ENCODE measurements at places on chromosomes 2 and 18. TPM values are rescaled to one million over a fixed set of nuclear protein-coding genes. Genes with fewer than 3 reads are reported as not detected.
A peak's percentile ranks its signal among the peaks of the same experiment; 100 is the strongest.

Gene ICA1L
- 2.0 TPM for total RNA-seq

Gene ARHGEF33
- not detected for total RNA-seq

Gene REG3G
- total RNA-seq: not detected

Gene IL1R2
- 55.8 TPM for total RNA-seq

Gene ALK
- not detected for total RNA-seq

- no peak for ATAC-seq
These were observed 448.1 kb upstream of the NXPH2 start for GRCh38 chr2:139228276-139228675.

GRCh38 chr2:69995511-69995910, 34.1 kb upstream of the ASPRV1 start:
- no peak for ATAC-seq

DNA sequence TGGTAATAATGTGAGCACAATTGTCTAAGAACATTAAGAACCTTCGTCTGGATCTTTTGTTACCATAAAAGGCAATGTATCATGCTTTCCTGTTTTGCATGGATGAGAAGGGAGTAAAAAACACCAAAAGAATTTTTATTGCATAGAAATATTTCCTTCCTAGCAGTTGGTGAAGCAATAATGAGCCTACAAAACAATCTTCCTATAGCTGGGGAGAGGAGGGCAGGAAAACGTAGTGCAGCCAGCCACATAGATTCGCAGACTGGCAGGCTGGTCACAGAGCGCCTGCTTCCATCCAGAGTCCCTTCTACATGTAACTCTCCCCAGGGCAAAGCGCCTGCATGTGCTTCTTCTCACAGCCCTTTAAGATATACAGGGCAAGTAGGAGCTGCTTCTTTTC, 190.4 kb downstream of the BABAM2 start:
- no peak for ATAC-seq

GRCh38 chr18:35481960-35482366, 15.8 kb downstream of the INO80C start:
- ATAC-seq: no peak

DNA sequence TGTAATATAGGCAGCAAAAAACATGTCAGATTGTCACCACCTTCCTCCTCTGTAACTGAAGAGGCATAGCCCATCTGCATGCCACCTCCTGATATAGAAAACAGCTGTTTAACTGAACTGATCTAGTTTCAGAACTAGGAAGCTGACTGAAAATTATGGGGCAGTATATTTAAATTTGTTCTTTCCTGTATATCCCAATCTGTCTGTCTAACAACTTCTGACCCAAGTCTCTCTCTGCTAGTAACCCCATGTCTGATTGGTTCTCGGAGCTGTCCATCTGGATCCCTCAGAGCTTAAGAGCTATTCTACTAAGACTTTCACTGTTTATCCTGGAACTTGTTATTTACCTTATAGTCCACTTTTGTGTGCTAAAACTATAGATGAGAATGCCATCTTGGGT, 68.2 kb upstream of the SLC35G4 start:
- ATAC-seq: no peak

- no peak for ATAC-seq
These were observed 56.9 kb upstream of the SMAD2 start for GRCh38 chr18:47987388-47987699.

DNA sequence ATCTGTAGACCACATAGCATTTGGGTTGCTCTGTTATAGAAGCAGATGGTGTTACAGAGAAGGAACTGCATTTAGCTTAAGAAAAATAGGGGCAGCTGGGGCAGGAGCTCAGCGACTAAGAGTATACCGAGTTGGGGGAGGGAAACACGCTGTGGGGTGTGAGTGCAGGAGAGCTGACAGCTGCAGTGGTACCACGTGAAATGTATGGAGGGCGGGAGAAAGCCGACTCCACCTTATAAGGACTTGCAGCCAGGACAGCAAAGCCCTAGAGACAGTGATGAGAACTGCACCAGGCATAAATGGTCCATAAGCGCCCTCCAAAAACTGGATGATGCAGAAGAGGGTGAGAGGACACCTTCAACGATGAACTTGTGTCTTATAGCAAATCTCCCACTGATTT, 237.6 kb downstream of the PRKCE start:
- peak; percentile 70 for ATAC-seq

DNA sequence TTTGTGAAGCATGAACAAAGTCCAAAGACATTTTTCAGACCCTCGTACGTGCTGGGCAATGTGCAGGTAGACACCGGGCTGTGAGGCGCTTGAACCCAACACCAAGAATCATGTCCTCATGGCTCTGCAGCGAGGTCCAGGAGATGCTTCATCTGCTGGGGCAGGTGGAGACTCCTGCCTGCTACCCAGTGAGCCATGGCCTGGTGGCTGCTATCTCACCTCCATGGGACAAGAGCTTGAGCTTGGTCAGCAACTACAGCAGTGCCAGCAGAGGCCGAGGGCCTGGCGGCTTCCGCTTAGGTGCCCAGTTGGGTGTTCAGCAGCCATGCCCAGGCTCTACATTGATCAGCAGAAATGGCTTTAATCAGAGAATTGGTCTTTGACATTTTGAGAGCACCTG, 281.0 kb upstream of the HS6ST1 start:
- ATAC-seq: no peak

GRCh38 chr2:219698748-219699439, 71.5 kb downstream of the SLC4A3 start:
- no peak for ATAC-seq

All from activated T-helper 17 cell treated with anti-CD3 and anti-CD28 coated beads, Interleukin-2, amount 50 U/mL, for 72 hours (primary cell).